BJ (cell line): ENCODE measurements at places on chromosomes 16 and 17. TPM values are rescaled to one million over a fixed set of nuclear protein-coding genes. Genes with fewer than 3 reads are reported as not detected.

The KRT31 gene
- polyA plus RNA-seq, result 0.11 TPM in 1 of 2 replicates, not detected in the other

The MYH8 gene
- not detected in 2 replicates for polyA plus RNA-seq

DNA sequence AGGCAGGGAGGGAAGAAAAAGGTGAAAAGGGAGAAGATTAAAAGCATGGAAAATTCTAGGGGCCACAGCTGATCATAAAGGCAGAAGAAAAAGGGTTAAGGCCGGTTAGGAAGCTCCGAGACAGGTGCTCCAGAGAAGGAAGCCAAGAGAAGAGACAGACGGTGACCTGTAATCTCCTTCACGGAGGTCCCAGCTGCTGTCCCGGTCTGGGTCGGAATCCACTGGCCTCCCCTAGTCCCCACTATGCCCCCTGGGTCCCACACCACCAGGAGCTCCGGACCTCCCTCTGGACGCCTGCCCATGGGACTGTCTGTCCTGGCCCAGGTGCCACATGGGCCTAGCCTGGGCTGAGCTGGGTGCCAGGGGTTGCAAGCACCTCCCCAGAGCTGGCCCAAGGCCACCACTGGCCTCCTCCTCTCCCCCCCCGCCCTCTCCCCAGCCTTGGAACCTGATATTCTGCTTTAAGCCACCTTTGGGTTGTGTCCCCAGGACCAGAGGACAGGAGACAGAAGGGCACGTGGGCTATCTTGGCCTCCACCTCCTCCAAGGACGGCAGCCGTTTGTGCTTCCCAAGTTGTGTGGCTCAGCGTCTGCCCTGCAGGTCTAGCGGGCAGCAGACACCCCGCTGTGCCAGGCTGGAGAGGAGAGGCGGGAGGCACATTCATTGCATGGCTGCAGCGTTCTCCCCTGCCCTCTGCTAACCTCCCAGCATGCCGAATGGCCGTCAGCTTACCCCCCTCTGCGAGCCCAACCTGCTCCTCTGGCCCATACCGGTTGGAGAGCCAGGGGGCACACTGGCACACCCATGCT is 102.4 kb downstream of the ENGASE start:
- no peak for DNase-seq

- no peak for DNase-seq
Measured at GRCh38 chr16:30987581-30988190, 2.7 kb downstream of the HSD3B7 start.

The HSD17B2 gene
- 0.60 and 0.81 TPM in 2 replicates for polyA plus RNA-seq

The TTLL6 gene
- 0.02 TPM in 1 of 2 replicates, not detected in the other for polyA plus RNA-seq

DNA sequence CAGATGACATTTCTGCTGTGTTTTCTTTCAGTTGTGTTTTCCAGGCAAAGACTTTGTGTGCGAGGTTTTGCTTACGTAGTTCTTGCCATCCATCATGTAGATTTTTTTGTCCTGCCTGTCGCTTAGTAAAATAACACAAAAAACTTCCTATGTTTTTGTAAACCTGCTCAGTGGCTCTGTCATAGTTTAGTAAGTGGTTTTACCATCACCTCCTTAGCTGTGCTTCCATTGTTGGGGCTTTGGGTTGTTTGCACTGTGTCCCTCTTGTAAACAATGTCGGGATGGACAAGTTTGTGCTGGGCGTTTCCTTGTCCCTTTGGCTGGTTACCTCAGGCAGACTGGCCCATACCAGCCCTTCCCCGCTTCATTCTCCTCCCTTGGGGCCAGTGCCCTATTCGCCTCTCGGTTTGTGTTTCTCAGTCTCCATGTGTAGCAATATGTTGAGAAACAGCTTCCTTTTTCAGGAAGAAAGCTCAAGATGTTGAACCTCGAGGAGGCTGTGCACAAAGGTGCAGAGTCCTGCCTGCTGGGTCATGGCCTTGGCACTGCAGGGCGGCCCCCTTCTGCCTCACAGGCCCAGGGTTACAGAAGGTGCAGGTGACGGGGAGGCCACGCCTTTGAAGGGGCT is 74.6 kb downstream of the KSR1 start:
- DNase-seq, result no peak

- no peak for DNase-seq
Measured at GRCh38 chr16:66899945-66900710, 18.6 kb downstream of the CDH16 start.

DNA sequence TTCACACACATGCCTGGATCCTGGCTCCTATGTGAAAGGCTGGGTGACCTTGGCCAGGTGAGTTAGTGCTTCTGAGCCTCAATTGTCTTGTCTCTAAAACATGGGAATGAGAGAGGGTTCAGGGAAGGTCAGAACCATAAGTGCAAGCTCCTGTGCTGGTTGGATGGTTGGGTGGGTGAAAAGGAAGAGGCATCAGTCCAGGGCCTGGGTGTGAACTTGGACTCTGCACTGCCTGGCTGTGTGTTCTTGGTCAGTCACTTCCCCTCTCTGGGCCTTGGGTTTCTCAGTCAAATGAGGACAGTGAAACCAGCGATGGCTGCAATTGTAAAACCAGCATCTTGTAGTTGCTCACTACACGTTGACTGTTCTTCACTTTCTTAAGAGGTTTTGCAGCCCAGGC is 643 bp upstream of the KCNG4 start:
- DNase-seq, result no peak
